ENCODE measurements at places on chromosomes 4 and X.

- DNase-seq, result no peak
These were observed 40.4 kb upstream of the PAPSS1 start for GRCh38 chr4:107760281-107760947.

DNA sequence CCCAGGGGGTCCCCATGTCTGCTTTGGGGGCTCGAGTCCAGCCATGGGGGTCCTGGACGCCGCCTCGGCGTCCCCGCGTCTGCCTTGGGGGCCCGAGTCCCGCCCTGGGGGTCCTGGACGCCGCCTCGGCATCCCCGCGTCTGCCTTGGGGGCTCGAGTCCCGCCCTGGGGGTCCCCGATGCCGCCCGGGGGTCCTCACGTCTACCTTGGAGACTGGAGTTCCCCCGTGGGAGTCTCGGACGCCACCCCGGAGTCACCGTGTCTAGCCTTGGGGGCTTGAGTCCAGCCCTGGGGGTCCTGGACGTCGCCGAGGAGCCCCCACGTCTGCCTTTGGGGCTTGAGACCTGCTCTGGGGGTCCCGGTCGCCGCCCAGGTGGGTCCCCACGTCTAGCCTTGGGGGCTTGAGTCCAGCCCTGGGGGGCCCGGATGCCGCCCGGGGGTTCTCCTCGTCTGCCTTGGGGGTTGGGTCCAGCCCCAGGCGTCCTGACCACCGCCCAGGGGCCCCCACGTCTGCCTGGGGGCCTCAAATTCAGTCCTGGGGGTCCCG, 1.1 kb upstream of the GTPBP6 start:
- DNase-seq, result no peak

GRCh38 chr4:148770848-148771247, 328.6 kb upstream of the NR3C2 start:
- no peak for DNase-seq

DNA sequence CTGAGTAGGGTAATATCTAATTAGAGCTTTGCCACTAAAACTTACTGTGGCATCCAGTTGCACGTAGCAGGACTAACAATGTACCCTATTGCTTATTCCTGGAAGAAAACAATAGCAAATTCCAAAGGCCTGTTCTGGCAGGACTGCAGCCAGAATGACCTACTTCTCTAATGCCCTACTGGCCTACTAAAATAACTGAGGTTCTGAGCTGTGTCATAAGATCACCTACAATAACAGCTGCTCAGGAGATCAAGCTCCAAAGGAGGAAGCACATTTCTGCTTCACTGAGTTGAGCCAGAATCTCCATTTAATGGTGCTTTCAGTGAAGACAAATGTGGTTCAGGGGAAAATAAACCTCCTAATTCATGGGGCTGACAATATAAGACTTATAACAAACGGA, 42.2 kb upstream of the CXCL8 start:
- no peak for DNase-seq

DNA sequence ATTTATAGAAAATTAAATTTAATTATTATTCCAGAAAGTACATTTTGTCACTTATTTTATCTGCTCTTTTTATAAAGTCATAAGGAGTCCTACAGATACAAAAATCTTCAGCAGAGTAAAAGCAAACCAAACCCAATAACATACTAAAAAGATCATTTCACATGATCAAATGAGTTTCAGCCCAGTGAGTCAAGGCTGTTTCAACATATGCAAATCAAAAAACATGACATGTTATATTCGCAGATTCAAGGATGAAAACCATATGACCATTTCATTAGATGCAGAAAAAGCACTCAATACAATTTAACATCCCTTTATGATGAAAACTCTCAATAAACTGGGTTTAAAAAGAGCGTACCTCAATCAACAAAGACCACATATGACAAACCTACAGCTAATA, 214.3 kb downstream of the FAT4 start:
- no peak for DNase-seq

GRCh38 chr4:2734612-2735011, 21.5 kb downstream of the TNIP2 start:
- DNase-seq, result no peak

- no peak for DNase-seq
These were observed 30.5 kb upstream of the ACSL1 start for GRCh38 chr4:184856277-184856609.

- DNase-seq, result no peak
These were observed 406.2 kb downstream of the TLL1 start for GRCh38 chr4:166279261-166279660.

GRCh38 chrX:21581479-21581878, 76.7 kb downstream of the KLHL34 start:
- DNase-seq, result no peak

DNA sequence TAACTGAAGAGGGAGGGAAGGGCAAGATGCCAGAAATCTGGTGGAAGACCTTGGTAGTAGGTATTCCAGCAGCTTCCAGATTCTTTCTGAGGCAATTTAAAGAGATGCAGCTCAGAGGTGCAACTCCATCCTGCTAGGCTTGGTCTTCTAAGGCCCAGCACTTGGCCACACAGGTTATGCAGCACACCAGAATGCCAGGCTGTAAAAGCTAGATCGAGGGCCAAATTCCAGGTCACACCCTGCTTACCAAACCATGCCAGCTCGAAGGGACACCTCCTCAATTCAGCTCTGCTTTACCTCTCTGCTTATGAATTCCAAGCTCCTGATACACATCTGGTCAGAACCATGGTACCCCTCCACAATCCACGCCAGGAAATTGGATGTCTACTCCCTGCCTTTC, 19.8 kb upstream of the ATXN3L start:
- no peak for DNase-seq

DNA sequence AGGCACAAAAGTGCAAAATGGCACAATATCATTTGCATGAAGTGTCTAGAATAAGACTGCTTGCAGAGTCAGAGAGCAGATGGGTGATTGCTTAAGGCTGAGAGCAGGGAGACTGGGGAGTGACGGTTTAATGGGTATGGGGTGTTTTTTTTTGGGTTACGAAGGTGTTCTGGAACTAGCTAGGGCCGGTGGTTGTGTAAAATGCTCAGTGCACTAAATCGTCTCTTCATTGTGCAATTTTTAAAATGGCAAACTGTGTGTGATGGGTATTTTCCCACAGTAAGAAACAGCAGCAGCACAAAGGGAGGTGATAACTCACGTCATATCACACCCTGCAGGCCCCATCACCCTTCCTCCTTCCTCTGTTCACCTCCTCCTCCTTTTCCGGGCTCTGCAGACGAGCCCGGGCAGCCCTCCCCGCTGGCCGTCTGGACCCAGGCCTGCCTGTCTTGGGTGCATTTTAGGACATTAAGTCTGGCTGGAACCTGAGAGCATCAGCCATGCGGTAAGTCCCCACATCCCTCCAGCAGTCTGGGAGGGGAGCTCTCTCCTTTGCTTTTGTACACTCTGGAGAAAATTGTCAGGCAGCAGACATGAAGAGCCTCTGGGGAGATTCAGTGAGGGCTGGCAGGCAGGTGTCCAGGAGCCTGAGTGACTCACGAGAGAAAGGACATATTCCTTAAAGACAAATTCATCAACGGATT, 42.7 kb downstream of the ASMT start:
- peak; percentile 11 for DNase-seq

DNA sequence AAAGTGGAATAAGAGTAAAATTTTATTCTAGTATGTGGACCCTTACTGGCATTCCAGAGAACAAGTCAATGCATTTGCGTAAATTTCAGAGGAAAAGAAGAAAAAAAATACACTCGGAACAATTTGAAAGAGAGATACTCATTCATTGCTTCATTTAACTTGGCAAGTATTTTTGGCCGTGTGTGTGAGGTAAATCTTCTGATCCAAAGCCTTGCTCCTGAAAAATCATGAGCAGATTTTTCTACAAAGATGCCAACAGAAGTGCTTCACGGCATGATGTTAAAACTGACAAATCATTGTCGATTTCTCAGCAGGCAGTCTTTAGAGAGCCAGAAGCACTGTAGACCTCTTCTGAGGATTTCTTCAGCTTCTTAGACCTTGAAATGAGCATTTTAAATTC, 194.0 kb downstream of the COX18 start:
- no peak for DNase-seq

DNA sequence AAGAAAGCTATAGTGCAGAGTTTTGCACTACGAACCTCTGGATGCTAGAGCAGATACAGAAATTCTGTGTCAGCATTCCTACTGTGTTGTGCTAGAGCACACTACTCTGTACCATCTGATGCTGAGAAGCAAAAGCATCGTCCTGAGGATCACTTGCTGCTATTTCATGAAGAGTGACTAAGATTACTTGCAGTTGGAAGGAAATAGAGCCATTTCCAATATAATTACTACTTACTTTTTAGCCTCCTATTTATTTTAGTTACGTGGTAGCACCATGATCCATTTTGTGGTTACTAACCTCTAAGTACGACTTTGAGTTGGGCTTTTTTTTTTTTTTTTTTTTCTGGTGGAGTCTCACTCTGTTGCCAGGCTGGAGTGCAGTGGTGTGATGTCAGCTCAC, 226.7 kb downstream of the PALLD start:
- DNase-seq, result no peak

DNA sequence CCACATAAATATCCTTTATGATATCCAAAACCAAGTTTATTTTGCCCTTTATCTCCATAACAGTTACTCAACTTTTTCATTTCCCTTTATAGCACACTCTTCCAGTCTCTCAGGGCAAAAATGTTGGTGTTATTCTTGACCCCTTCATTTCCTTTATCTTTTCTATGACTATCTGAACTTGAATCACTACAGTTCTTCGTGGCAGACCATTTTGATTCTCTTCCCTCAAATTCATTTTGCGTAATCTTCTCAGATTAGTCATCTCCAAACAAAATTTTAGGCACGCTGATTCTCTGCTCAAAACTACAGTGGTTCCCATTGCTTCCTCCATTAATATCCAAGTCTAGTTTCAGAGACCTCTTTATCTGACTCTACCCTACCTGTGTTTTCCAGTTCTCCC, 26.1 kb downstream of the RUFY3 start:
- no peak for DNase-seq

DNA sequence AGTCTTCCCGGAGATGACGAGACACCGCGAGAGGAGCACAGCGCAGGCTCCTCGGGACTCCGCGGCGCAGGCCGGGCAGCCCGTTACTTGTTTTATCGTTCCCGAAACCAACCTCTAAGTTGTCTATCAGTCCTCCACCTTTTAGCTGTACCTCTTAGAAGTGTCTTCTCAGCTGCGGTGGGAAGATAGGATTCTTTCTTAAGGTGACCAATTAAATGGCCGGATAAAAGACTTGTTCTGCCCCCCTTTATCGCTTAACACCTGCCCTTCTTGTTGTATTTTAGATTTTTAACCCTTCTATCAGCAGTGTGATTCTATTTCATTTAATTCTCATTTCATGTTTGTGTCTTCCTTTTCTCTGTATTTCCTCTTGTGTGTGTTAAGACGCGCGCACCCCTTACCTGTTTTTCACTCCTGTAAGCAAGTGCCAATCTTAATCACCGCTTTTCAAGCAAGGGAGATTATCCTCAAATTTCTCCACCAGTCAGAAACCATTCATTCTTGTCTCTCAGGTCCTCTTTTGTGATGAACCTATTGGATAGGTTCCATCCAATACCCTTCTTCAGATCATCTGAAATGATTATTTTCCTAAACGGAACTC, at the start of gene SLC9B2:
Gene SLC9B2 (minus strand): TSS at position 15 of the 601 bp plus-strand sequence. CDS start 9,211 bp downstream, outside the sequence.
- no peak for DNase-seq

GRCh38 chr4:165129924-165130323, 17.3 kb upstream of the TMEM192 start:
- no peak for DNase-seq

DNA sequence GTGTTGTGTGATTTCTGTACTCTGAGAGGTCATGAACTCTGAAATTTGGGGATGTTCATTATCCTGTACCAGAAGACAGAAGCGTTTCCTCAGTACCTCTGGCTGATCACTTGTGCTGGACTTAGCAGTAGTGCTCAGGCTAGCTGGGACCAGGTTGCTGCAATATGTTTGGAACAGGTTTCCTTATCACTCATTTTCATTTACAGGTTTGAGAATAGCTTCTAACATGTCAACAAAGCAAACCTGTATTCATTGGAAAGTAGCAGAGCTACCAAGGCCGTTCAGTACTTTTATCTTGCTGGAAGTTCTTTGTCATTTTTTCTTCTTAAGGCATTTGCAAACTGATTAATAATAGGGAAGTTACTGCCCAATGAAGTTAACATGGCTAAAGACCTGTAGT, 242.9 kb upstream of the ANKRD50 start:
- DNase-seq, result no peak

GRCh38 chrX:54695816-54696487, 102.1 kb downstream of the ITIH6 start:
- DNase-seq, result no peak

DNA sequence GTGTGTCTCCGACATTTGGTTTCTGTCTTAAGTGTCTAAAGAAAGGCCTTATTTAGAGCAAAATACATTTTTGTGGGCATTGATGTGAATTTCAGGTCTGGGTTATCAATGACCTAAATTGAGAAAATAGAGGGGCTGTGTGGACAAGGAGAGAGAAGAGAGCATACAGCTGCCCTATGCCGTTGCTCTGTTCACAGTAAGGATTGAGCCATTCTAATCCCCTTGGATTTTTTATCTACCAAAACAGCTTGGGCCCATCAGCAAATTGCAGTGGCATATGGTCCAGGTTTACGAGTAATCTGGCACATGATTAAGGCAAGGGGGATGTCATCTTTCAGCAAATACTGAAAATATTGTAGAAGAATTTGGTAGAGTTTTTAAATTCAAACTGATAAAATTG, 210.2 kb downstream of the ANTXR2 start:
- DNase-seq, result no peak

DNA sequence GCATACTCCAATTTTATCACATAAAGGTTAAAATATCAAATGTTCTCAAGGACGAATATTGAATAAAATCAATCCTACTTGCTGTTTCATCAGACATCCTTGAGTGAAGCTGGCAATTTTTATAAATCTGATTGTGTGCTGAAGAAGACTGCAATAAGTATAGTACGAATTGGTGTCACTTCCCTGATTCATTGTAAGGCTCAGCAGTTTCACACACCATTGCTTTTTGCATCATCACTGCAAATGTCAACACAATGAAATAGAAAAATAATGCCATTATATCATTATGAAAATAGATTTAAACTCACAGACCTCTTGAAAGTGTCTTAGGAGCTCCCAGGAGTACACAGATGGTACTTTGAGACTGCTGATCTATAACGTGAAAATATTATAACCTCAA, 172.5 kb downstream of the ANKRD50 start:
- DNase-seq, result no peak

DNA sequence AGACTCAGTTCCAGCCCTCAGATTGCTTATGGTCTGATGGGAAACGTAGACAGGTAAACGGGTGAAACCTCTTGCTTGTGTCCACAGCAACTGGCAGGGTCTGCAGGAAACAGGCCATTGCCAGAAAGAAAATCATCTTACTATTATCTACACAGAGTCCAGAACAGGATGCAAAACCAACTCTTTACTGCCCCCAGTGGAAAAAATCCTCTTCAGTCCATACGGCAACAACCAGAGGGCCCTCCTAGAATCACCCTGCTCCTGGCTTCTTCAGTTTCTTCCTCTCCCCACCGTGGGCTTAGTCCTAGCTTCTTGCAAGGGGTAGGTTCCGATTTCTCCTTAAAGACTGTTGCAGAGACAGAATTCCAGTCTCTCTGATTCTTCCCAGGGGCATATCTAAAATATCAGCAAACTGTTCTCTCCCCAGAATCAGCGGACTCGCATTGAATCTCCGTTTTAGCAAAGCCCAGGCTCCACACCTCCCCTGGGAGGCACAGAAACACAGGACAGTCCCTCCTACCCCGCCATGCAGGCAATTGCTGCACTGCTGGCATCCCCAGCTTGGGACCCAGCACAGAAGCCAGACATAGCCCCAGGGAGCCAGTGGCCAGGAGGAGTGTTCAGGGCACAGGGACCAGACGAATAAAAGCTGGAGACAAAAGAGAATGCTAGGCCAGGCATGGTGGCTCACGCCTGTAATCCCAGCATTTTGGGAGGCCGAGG, 41.0 kb upstream of the SH3RF1 start:
- DNase-seq, result no peak
